SIG-M5 (cell line): ENCODE measurements at places on chromosomes 6 and 20.

- no peak for DNase-seq
Measured at GRCh38 chr6:21091411-21091810, 502.1 kb upstream of the SOX4 start.

DNA sequence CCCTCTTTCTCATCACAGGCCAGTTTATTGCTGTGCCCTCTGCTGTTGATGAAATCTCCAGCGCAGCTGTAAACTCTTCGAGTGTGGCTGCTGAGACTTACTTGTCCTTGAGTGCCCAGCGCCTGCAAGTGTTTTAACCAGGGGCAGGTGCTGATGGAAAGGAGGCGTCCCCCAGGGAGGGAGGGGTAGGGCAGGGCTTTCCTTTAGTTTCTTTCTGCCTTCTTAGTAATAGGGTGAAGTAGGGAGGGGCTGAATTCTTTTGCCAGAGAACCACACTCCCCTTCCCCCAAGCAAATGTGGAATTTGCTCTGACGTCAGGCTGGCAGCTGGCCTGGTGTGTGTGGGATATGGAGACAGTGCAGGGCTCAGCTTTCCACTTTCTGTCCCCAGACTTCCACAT lies 61.2 kb downstream of the IGF2R start:
- DNase-seq = no peak

- no peak for DNase-seq
Measured at GRCh38 chr20:25148181-25148981, 47.1 kb upstream of the ENTPD6 start.

GRCh38 chr20:58308680-58309527 lies 611 bp upstream of the RAB22A start:
- no peak for DNase-seq

GRCh38 chr6:33420491-33421343 lies 852 bp downstream of the SYNGAP1 start:
- no peak for DNase-seq

GRCh38 chr6:139135578-139136545 lies 982 bp downstream of the HECA start:
- no peak for DNase-seq

GRCh38 chr6:2743280-2744208 lies 7.2 kb downstream of the MYLK4 start:
- DNase-seq = no peak

DNA sequence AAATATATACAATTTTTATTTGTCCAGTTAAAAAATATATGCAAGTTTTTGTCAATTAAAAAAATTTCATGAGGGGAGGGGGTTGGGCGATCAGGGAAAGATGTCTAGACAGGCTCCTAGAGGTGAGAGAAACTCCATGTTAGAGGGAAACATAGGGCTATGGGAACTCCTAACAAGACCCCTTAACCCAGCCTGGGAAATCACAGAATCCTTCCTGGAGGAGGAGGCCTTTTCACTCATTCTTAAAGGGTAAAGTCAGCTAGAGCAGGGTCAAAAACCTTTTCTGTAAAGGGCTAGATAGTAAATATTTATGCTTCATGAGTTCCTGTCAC lies 75.9 kb upstream of the PTPN1 start:
- no peak for DNase-seq

GRCh38 chr20:9078826-9079731 lies 10.2 kb downstream of the PLCB4 start:
- DNase-seq = no peak

DNA sequence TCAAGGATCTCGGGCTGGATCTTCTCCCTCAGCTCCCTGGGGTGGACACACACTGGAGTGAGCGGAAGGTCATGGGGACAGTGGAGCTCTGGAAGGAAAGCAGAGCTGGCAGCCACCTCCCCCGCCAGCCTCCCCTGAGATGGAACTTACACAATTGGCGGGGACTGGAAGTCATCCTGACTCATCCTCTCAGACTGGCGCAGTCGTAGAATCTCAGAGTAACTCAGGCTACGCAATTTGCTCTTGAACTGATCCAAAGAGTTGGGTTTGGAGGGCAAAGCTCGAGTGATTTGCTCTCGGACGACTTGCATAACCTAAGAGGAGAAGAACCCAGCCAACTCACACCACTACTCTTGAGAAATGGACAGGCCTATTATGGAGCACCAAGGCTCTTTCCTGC lies 34.8 kb downstream of the ELMO2 start:
- no peak for DNase-seq

GRCh38 chr20:18857640-18858039 lies 44.1 kb downstream of the SCP2D1 start:
- DNase-seq = no peak

DNA sequence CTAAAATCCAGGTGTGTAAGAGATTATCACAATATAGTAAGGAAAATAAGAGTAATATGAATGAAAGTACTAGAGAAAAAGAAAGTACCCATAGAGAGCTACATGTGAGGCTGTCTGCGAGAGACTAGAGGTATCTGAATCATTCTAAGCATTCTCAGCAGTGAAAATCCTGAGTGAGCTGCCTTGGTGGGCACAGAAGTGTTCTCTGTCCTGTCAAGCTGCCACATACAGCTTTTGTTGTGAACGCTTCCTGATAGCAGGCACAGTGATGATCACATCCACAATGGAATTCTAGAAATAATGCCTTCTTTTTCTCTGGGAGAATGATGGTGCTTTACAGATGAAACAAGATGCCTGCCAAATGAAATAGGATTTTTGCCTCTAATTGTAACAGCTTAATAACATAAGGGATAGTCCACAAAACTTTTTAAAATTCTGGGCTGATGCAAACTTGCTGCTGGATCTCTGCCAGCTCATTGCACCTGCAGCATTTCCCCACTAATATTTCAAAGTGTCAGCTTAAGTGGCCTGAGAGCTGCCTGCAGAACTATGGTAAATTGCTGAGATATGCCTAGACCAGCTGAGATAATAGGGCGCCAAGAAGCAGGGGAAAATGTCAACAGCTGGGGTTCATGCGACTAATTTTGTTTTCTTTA lies 620.5 kb downstream of the DOK5 start:
- no peak for DNase-seq

- DNase-seq = no peak
Measured at GRCh38 chr20:8360035-8360434, 228.0 kb downstream of the PLCB1 start.

DNA sequence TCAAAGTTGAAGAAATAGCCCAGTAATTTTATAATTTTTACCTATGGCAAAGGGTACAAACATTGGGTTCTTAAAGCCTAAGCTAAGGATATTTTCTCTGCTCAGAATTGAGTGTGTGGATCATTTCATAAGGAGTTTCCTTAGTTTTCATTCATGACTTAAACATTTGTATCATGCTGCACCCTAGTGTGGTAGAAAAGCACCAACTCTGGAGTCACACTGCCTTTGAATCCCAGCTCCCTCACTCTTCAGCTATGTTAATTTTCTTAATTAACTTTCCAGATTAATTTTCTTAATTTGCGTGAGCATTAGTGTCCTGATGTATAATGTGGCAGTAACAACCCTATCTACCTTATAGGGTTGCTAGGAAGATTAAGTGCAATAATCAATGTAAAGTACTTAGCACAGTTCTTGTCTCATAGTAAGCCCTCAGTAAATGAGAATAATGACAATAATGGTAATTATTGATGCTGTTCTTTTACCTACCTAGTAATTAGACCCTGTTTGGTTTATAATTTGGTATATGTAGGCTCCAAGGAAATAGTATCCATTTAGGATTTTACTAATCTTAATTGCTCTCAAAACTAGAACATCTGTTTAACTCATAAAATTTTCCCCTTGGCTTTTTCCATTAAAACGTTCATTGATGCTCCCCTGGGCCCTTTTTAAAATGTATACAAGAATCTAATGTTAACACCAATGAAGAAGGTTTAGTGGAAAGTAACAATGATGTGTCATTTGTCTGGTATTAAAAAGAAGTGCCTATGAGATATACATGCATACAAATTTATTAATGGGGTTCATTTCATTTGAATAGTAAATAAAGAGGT lies 31.6 kb downstream of the DSE start:
- no peak for DNase-seq

GRCh38 chr6:167590193-167590592 lies 236.5 kb upstream of the AFDN start:
- DNase-seq = no peak

DNA sequence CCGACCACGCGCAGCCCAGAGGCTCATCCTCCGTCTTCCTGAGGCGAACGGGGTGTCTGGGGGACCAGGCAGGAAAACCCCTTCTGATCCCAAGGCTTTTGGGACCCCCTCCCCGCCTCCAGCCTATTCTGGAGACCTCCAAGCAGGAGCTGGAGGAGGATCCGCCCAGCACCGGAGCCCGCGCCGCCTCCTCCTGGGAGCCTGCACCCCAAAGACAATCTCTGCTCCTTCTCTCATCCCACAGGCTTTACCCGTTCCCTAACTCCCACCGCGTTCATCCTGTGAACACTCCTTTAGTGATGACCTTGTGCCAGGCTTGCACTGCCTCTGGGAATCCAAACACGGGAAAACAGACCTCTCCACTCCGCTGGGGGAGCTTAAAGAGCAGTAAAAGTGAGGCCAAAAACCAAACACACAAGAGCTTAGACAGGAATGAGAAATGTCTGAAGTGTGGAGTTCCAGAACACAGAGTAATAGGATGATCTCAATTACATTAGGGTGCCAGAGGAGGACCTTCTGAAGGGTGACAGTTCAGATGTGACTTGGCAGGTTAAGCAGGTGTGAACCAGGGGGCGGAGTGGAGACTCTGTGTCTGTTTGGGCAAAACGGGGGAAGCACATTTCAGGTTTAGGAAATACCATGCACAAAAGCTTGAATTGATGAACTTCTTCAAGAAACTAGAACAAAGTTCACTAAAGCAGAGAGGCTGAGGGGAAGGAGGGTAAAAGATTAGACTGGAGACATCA lies 7.6 kb downstream of the HLA-DRB5 start:
- DNase-seq = no peak

GRCh38 chr6:63923139-63923739 lies 287.6 kb downstream of the PHF3 start:
- DNase-seq = no peak
